ENCODE measurements at places on chromosomes 2 and 18.
A peak's percentile ranks its signal among the peaks of the same experiment; 100 is the strongest.

DNA sequence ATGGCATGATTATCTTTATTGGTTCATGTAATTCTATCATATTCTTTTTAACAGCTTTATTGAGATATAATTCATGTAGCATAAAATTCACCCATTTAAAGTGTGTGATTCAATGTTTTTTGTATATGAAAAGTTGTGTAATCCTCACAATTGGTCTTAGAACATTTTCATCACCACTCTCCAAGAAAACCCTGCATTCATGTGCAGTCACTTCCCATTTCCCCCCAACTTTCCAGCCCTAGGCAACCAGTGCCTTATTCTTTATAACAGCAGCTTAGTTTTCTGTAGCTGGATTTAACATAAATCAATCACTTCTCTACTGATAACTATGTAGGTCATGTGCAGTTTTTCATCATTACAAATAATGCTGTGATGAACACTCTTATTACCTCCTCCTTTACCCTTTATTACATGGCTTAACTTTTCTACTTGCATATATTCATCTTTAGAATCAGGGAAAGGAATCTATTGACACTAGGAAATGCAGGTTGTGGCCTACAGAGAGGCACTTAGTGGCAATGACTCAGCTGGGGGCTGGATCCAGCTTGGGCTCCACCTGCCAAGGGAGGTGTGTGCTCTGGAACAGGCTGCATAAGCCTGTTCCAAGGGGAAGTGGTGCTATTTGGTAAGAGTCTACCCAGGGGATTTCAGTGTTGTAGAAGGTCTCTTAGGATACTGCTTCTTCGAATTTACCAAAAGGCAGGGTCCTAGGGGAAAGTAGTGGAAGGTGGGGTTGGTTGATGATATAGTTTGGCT is 89.1 kb downstream of the ETAA1 start:
- DNase-seq: no peak

DNA sequence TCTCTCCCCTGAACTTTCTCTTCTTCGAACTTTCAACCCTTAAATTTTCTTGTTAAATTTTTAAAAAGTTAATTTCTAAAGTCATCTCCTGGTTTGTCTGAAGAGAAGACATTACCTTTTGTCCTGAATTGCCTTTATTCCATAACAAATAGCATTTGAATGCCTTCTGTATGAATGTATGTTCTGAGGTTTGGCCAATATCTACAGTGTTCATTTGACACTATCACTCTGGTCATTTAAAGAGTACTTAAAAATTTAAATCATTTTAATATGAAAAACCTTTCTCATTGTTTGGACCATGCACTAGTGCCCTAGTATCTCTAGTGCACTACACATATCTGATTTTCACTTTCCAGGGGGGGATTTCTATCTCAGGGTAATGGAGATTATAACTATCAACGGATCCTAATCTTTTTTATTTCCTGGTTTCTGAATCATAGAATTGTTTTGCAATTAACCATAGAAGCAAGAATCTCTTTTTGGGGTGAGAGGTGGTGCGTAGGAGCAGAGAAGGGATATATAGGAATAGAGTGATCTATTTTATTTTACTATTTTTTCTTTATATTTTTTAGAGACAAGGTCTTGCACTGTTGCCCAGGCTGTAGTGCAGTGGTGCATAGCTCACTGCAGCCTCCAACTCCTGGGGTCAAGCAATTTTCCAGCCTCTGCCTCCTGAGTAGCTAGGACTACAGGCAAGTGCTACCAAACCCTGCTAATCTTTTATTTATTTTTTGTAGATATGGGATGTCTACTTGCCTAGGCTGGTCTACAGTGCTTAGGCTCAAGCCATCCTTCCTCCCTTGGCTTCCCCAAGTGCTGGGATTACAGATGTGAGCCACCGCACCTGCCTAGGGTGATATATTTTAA is 25.5 kb downstream of the TANC1 start:
- no peak for DNase-seq

DNA sequence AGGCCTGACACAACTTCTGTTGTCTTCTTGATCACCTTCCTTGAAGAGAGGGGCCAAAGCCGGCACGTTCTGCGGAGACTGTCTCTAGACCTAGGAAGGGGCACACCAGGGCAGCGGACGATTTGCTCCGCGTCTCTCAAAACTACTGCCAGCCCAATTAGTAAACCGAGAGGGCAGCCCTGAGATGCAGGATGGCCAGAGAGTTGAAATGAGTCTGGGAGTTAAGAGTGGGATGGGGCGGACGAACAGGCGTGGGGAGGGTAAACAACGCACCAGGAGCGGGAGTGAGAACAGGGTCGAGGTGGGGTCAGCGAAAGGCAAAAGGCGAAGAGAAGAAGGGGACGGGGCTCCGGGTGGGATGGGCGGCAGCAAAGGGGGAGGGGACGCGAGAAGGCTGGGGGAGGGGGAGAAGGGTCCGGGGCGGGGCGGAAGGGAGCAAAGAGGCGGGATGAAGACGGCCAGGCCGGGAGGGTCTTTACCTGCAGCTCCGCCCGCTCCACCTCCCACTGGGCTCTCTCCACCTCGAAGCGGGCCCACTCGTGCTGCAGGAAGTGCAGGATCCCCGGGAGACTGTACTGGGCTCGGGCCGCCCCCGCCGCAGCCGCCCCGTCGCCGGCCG is 476 bp downstream of the STRN start:
- peak; percentile 20 for DNase-seq

DNA sequence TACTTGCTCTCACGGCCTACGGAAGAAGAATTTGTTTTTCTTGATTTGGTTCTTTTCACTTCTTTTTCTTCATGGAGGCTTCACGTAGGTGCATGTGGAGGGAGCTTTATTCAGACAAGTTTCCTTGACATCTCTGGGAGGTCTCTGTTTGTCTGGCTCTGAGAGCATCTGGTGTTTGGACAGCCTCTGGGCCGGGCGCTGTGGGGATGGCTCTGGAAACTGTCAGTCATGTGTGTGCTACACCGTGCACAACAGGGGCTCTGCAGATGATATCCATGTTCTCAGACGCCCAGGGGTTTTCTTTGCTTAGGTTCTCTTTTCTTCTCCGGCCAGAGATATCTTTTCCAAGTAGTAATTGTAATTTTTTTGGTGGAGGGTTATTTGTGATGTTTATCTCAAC is 130.7 kb downstream of the SH3RF3 start:
- no peak for DNase-seq

- DNase-seq: no peak
Measured at GRCh38 chr2:118803012-118803411, 44.4 kb downstream of the EN1 start.

GRCh38 chr18:24268784-24269550 is 128.7 kb downstream of the OSBPL1A start:
- DNase-seq: no peak

GRCh38 chr18:5175378-5175777 is 21.7 kb downstream of the AKAIN1 start:
- DNase-seq: no peak

DNA sequence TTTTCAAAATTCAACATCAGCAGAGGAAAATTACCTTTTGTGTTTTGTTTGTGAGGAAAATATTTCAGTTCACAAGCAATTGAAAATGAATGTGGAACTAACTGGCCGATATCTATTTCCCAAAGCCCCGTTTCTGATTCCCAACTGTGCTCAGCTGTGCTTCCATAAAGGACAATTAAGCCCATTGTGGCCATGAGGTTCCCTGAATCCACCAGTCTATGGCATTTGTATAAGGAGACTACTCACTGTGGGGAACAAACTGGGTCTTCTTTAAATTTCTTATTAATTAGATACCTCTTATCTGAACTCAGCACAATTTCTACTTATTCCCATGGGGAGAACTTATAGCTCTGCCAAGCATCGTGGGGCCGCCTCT is 31.4 kb upstream of the AGAP1 start:
- DNase-seq: no peak

DNA sequence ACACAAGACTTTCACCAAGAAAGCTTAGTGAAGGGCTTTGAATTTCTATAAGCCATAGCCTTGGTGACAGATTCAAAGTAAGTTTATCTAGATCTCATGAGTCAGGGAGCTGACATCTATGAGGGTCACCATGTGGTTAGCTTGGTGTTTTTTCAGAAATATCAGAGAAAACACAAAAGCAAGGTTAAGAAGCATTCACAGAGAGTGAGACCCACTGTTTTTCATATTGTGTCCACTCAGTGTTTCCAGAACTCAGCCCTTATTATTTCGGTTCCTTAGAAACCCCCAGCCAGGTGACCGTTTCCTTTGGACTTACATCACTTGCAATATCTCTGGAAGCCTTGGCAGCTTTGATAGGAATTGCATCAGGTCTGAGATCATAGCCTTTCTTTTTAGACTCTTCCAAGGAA is 76.6 kb downstream of the NEB start:
- DNase-seq: no peak

- no peak for DNase-seq
Measured at GRCh38 chr2:186058614-186059013, 320.0 kb downstream of the FSIP2 start.

- no peak for DNase-seq
Measured at GRCh38 chr2:173086518-173087213, 11.0 kb downstream of the MAP3K20 start.

GRCh38 chr2:185375731-185376130 is 362.9 kb upstream of the FSIP2 start:
- no peak for DNase-seq

DNA sequence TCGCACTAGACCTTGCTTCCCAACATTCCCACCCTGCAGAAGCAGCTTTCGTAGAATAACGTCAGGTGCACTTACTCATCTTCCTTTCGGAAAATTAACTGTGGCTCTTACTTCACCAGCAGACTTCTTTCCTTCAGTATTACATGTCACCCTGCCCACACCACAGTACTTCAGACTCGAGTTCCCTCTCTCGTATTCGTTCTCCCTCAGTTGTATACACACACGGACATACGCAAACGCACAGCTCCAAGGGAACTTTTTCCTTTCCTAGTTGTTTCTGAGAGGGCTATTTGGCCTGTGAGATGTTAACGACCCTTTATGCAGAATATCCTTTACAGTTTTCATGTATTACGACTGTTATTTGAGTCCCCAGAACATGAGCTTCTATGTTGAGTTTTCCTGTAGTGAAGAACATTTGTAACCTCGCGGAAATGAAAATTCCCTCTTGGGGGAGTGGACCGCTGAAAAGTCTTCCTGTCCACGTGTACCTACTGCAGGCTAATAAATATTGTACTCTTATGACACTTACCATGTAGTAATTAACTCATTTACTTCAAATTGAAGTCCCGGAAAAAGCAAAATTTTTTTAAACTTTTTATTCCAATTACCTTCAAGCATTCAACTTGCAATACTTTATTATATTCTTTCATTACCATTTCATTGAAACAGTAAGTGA is 908 bp downstream of the ERLEC1 start:
- DNase-seq: peak; percentile 13

- DNase-seq: no peak
Measured at GRCh38 chr18:77679869-77680268, 430.2 kb downstream of the GALR1 start.

- no peak for DNase-seq
Measured at GRCh38 chr18:51762373-51762772, 564.9 kb upstream of the MEX3C start.

DNA sequence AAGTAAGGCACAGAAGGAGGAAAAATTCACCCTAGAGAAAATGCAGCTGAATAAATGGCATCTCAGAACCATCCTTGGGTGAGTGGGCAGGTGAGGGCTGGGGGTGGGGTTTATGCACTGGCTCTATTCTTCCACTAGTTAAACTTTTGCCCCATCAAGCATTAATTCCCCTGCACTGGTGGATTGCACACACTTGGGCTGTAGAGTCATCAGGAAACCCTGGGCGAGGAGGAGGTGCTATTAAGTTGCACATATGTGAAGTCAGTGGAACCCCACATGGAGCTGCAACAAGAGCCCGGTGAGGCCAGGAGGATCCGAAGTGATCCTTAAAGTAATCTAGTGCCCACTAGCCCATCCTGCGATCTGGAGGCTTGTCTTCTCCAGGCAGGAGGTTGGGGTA is 6.8 kb upstream of the DNAJB2 start:
- no peak for DNase-seq

GRCh38 chr2:142989273-142990204 is 112.1 kb downstream of the KYNU start:
- DNase-seq: no peak

GRCh38 chr18:70044632-70045031 is 97.0 kb upstream of the CD226 start:
- no peak for DNase-seq

- DNase-seq: no peak
Measured at GRCh38 chr18:75349668-75350511, 77.6 kb downstream of the SMIM21 start.

DNA sequence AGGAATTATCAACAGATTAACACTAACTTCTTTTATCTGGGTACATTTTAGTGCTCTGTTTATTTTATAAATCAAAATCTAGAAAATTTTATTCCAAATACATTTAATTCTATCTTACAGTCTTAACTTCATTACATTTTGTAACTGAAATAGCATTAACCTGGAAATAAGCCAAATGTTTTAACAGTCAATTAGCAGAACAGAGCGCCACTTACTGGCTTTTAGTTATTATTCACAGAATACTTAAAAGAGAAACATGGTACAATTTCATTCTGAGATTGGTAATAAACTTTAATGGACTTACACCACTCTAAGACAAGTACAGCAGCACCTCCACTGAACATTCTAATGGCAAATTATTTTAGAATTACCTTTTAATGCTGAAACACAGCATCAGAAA is 38.6 kb downstream of the SS18 start:
- no peak for DNase-seq

- DNase-seq: no peak
Measured at GRCh38 chr18:26307161-26307773, 81.0 kb downstream of the TAF4B start.

- no peak for DNase-seq
Measured at GRCh38 chr18:37864122-37864521, 298.5 kb upstream of the CELF4 start.

GRCh38 chr2:238920601-238921001 is 72.7 kb downstream of the TWIST2 start:
- DNase-seq: no peak

DNA sequence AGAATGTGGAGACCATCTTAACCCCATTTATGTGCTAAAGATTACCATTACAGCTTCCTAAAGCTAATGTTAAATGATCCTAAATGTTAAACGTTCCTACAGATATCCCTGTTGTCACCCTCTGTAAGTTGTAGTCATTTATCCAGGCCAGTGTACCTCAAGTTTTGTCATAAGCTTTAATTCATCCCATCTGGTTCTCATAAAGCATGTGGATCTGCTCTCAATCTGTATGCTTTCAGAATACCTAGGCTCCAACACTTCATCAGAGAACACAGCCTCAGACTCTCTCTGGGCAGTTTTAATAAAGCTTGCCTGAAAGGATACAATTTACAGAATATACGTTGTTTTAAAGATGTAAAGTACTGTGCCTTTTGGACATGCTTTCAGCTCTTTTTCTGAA is 4.2 kb upstream of the CCDC178 start:
- DNase-seq: no peak

GRCh38 chr2:18949871-18950270 is 360.5 kb upstream of the NT5C1B start:
- no peak for DNase-seq

GRCh38 chr18:44437603-44438002 is 243.1 kb upstream of the SETBP1 start:
- no peak for DNase-seq

GRCh38 chr2:67880291-67880761 is 182.5 kb downstream of the C1D start:
- DNase-seq: no peak

All from stimulated activated CD4-positive, alpha-beta T cell treated with anti-CD3 and anti-CD28 coated beads, Interleukin-2, amount 100 ng/mL, for 4 hours (primary cell).